CMK (cell line): ENCODE measurements at places on chromosomes 4 and X.

DNA sequence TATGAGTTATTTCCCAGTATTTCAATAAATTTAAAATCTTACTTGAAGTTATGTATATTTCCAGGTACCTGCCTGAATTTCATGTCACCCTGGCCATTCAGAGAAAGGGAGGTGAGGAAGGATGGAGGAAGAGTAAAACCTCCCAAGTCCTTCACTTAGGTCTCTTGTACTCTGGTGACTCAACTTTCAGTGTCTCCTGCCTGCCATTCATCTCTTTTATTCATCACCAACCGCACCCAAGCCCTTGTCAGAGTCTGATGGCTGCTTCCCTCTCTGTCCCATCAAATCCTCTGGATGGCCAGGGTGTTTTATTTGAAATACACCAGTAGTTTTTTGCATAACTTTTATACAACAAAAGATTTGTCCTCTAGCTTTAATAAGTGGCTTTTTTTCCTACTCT is 17.8 kb downstream of the TMPRSS11E start:
- DNase-seq: no peak

DNA sequence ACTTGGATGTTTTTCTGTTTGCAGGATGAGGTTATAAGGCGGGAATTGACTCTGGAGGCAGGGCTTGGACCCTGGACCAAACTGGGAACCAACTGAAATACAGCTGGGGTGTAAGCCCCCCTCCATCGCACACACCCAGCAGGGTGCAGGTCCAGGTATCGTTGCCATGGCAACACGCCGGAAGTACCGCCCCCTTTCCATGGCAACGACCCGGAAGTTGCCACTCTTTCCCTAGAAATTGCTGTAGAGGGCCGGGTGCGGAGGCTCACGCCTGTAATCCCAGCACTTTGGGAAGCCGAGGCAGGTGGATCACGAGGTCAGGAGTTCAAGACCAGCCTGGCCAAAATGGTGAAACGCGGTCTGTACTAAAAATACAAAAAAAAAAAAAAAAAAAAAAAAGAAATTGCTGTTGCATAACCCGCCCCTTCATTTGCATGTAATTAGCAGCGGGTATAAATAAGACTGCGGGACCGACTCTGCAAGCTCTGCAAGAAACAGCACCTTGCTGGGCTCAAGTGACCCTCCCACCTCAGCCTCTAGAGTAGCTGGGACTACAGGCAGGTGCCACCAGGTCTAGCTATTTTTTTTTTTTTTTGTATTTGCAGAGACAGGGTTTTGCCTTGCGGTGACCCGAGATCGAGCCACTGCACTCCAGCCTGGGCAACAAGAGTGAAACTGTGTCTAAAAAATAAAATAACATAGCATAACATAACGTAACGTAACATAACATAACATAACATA is 139.6 kb downstream of the CRLF2 start:
- no peak for DNase-seq

GRCh38 chr4:8645753-8646124 is 53.2 kb downstream of the CPZ start:
- DNase-seq: no peak

- no peak for DNase-seq
Measured at GRCh38 chr4:143391895-143392294, 55.2 kb downstream of the GAB1 start.

GRCh38 chr4:48203819-48204218 is 65.8 kb downstream of the TEC start:
- peak; percentile 66 for DNase-seq

DNA sequence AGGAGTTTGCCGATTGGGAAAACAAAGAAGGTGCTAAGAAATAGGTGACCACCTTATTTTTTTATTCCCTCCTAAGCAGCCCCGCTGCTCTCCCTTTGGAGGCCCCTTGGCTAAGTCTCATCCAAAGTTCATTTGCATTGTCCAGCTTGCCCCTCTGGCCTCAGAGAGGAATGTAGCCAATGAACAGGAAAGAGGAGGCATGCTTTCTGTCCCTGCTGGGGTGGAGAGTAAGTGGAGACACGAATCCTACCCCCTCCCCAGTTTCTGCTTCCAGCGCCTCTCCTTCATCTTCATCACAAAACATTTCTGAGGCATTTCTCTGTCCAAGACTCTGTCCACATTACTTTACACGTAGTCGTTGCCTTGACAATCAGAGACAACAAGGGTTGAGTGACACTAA is 38.7 kb downstream of the NLGN3 start:
- no peak for DNase-seq

DNA sequence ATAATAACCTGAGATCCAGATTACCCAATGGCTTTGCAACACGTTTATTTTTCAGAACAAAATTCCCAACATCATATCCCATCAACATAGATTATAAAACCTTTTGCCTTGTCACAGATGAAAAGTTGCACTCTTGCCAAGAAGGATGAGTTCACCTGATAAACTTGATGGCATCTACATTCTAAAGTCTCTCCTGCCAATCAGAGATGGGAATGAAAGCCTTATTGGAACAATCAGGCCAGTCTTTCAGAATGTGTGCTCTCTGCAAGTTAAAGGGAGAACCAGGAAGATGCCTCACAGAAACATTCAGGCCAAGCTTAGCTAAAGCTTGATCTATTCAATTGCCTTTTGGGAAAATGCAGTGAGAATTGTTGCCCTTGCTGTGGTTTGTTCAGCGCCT is 1.3 kb downstream of the LPAR4 start:
- no peak for DNase-seq

- no peak for DNase-seq
Measured at GRCh38 chr4:186826846-186827533, 103.3 kb upstream of the FAT1 start.

DNA sequence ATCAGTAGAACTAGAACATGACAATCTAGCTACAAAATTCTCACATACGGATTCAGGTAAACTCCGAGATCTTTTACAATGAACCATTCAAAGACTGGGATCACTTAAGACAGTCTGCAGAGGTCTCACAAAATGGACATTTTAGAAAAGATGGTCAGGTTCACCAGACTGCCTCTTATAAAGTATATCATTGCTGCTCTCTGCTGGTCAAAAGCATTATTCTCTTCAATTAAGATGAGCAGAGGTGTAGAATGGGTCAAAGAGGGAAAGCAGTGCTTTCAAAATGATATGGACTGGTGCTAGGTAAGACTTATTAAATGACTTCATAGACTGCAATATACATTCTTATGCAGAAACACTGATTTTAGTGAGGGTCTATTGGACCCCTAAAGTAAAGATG is 434.7 kb downstream of the PACRGL start:
- DNase-seq: no peak
